ENCODE measurements at places on chromosomes 5 and 9.

- no peak for DNase-seq
Measured at GRCh38 chr5:82673057-82673809, 395.1 kb upstream of the RPS23 start.

GRCh38 chr5:104412649-104413240 lies 850.2 kb upstream of the NUDT12 start:
- DNase-seq, result peak; percentile 28

DNA sequence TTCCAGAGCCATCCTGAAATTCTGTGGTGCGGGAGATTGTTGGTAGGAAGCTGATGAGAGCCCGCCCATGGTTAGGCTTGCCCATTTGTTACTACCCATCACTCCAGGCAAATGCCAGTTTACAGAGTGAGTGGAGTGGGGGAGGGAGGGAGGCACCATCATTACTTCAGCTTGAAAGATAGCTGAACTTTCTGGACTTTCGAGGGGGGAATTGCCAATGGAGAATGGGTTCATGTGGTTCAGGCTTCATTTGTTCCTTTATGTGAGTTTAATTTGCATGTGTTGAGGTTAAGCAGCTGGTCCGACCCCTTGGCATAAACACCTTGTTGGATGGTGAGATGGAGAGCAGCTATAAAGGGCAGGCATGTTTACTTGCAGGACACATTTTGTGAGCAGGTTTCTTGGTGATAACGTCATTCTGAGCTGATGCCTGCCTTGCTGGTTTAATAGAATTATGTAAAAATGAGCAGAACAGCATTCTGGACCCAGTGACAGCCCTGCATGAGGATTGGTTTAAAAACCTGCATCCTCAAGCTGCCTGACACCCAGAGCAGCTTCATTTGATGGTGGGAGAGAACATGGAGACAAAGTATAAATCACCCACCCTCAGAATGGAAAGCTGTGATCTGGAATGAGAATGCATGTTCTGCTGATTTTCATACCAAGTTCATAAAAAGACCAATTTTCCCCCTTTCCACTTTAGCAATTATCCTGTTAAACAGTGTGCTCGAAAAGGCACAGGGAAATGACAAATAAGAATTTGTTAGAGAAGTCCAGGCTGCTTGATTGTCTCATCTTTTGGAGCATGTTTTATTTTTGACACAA lies 106.3 kb downstream of the TRIO start:
- peak; percentile 32 for DNase-seq

GRCh38 chr9:91778031-91778430 lies 172.0 kb downstream of the ROR2 start:
- no peak for DNase-seq

- DNase-seq, result no peak
Measured at GRCh38 chr5:173495225-173495904, 121.1 kb downstream of the BOD1 start.

GRCh38 chr9:76245518-76245917 lies 148.7 kb downstream of the RFK start:
- no peak for DNase-seq

DNA sequence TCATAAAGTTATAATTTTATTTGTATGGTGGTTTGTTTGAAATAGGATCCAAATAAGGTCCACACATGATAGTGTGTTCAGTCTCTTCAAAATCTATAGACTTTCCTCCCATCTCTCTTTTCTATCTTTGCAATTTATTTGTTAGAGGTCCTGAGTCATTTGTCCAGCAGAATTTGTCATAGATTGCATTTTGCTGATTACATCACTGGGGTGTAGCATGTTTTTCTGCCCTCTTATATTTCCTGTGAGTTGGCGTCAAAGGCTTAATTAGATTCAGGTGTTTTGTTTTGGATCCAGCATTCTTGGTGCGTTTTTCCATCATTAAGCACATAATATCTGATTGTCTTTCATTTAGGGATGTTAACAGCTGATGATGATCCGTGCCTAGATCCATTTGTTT lies 15.0 kb downstream of the CYFIP2 start:
- DNase-seq, result no peak

DNA sequence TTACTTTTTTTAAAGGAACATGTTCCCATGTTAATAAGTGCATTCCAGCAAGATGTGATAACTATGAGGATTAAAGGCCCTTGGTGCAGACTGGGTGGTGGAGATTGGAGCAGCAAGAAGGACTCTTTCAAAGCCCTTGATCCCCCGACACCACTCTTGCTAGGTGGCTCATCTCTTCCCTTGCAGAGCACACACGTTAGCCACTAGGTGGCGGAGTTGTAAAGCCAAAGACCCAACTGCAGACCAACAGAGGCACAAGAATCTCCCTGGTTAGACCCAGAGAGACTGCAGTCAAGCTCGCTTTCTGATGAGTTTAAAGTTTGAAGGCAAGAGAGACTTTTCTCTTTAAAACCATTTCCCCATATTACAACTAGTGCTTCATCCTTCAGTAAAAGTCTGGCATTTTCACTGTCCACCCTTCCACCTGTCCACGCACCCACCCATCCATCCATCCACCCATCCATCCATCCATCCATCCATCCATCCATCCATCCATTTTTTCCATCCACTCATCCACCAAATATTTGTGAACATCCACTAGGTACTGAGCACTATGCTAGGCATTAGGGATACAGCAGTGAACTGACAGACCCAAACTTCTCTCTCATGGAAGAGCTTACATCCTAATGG lies 226.9 kb downstream of the MSX2 start:
- peak; percentile 21 for DNase-seq

DNA sequence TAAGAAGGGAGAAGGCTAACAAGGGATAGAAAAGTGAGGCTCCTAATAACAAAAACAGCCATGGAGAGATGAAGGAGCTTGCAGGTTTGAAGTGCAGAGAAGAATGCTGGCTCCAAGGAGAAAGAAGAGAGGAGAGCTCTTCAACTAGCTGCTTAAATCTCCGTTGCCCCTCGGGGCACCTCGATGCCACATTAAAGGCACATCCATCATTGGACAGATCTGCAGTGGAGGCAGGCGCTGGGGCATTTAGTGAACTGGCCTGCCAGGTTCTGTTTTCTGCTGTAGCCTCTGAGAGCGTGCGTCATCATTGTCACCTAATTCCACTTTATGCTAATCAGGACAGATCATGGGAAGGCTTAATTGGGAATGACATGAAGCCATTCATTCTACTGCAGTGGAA lies 1426.2 kb upstream of the WWC1 start:
- no peak for DNase-seq

DNA sequence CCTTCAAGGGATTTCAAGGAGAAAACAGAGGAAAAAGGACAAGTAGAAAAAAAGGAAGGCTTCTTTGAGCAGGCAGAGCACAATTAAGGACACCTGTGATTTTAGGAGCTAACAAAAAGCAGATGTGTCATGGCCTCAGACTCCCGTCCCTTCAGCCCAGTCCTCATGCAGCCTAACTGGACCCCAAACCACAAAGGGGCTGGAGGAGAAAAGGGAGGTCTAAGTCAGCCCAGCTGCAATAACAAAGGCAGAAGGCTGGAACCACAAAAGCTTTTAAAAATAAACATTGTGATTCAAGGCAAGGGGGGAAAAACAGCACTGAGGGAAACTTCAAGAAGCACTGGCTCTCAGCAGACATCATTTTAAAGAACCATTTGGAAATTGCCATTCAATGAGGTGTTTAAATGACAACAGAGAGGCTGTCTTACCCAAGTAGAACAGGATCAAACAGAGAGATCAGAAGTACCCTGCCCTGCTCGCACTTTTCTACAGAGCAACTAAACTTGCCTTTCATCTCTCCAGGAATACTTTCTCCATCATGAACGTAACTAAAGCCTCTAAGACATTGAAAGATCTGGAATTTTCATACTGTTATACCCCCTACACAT lies 89.3 kb downstream of the SEMA5A start:
- no peak for DNase-seq

GRCh38 chr9:78927099-78927940 lies 630.4 kb downstream of the PSAT1 start:
- no peak for DNase-seq

DNA sequence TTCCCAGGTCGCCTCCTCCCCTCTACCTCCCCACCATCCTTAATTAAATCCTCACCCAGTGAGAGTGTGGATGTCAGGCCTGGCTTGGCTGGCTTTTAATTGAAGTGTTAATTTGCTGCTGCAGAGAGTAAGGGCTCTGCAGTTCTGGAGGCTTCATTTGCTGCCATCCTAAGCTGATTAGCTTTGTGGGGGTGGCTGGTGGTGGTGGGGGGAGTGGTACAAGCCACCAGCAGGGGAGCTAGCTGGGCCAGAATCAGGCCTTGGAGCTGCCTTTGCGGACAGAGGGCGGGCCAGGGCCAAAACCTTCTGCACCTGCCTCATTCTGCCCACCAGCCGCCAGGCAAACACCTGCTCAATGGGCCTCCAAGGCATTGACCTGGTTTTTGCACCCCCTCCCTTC lies 26.8 kb upstream of the TIFAB start:
- no peak for DNase-seq

GRCh38 chr5:169736653-169737052 lies 99.6 kb downstream of the DOCK2 start:
- no peak for DNase-seq

DNA sequence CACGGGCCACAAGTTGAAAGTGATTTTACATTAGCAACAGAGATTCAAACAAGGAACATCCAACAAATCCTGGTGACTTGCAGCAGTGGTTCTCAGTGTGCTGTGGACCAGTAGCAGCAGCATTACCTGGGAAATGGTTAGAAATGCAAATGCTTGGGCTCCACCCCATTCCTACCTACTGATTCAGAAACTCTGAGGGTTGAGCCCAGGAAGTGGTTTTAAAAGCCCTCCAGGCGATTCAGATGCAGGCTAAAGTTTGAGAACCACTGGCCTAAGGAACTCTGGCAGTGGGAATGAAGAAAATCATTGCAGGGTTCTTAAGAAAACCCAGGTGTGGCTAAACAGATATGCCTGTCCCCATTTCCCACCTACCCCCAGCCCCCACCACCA lies 398.8 kb downstream of the ENC1 start:
- DNase-seq, result no peak

DNA sequence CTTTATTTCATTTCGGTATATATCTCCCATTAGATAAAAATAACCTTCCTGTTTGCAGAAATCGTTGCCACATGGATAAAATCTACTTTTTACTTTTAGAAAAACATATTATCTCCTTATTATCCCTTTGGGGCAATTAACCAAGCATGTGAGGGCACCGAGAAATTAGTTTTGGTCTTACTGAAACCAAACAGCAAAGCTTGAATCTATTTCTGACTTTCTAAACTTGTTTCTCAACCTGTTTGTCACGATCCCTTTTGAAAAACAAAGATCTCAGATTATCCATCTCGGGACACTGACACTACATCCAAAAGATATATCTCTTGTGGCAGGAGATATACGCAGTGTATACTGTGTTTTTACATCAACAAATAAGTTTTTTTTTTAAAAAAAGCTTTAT lies 2.3 kb downstream of the TUT7 start:
- no peak for DNase-seq

- no peak for DNase-seq
Measured at GRCh38 chr5:39498278-39498952, 73.6 kb upstream of the DAB2 start.
